Cerebellar cortex (tissue), 1 donor: ENCODE measurements at places on chromosomes 2 and 18.

DNA sequence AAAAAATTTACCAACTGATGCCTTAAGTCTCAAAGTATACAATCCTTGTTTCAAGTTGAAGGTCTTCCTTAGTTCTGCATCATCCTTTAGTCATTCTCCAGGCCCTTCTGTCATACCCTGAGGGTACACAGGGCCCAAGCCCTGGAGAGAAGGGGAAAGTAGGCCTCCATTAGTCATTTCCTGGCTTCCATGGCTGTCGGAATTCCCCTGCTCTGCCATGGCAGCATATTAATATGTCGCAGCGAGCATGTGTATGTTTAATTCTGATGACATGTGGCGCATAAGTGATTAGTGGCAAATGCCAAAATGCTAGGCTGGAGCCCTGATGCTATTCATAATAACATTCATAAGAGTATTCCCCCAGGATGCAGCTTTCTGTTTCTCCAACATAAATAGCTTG is 22.1 kb downstream of the GPR39 start:
- DNase-seq = no peak

DNA sequence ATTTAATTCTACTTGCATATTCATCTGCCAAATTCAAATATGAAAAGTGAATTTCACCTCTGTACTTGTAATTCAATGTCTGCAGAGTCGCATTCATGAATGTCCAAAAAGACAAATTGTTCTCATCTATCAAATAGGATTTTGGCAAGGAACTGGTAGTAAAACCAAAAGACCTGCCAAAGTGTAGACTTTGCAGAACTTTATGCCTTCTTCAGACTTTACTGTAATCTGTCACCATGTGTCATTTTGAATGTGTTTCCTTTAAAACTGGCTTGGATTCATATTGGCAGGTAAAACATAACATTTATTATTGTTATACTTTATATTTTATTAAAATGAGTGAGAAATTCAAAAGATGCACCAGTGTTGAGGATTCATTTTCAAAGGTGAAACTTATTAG is 701.9 kb upstream of the LINC00305 start:
- DNase-seq = no peak

GRCh38 chr2:46297546-46298271 is 502 bp downstream of the EPAS1 start:
- DNase-seq = no peak

- no peak for DNase-seq
These were observed 52.8 kb downstream of the GALNT1 start for GRCh38 chr18:35634323-35634722.

- DNase-seq = no peak
These were observed 56.2 kb upstream of the AMMECR1L start for GRCh38 chr2:127942002-127942401.

GRCh38 chr2:101205521-101206479 is 46.9 kb upstream of the CNOT11 start:
- peak; percentile 78 for DNase-seq

- no peak for DNase-seq
These were observed 45.0 kb upstream of the ODC1 start for GRCh38 chr2:10493075-10493633.

DNA sequence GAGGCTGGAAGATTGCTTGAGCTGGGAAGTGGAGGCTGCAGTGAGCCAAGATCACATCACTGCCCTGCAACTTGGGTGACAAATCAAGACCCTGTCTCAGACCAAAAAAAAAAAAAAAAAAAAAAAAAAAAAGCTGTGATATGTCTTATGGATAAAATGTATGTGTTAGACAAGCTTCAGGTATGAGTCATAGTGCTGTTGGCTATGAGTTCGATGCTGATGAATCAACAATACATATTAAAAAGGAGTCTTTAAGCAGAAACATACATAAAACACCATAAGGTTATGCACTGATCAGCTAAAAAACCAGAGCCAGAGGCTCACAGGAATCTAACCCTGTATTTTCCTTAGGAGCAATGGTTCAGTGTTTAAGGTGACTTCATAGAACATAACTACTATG is 332.3 kb downstream of the NCKAP5 start:
- no peak for DNase-seq

- no peak for DNase-seq
These were observed 44.3 kb downstream of the CALCRL start for GRCh38 chr2:187403568-187404260.

DNA sequence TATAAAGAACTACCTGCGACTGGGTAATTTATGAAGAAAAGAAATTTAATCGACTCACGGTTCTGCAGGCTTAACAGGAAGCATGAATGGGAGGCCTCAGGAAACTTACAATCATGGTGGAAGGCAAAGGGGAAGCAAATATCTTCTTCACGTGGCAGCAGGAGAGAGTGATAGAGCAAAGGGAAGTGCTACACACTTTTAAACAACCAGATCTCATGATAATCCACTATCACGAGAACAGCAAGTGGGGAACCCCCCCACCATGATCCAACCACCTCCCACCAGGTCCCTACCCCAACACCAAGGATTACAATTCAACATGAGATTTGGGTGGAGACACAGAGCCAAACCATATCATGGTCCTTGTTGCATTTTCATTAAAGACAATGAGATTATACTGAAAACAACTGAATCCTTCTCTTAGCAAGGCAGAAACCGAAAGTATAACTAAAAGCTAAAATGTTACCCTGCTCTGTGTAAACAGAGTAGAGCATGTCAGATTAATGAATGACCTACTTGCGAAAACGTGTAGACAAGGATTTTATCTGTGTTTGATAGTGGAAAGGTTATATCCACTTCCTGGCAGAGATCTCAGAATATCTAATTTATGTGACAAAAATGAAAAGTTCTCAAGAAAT is 60.1 kb upstream of the RBBP8 start:
- DNase-seq = no peak

DNA sequence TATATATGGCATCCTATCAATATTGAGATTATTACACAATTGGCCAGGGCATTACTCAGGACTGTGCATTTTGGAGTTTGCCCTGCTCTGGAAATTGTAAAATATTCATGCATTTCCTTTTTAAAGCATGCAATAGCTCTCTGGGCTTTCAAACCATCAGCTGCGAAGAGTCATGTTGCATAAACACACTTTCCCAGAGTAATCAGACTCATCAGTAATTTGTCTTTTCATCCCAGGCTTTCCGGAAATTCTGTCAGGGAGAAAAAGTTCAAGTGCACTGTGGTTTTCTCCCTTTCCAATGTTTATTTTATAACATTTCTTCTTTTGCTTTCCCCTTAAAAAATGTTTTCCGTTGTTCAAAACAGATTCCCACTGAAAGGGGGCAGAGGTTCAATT is 38.9 kb upstream of the FHL2 start:
- no peak for DNase-seq

DNA sequence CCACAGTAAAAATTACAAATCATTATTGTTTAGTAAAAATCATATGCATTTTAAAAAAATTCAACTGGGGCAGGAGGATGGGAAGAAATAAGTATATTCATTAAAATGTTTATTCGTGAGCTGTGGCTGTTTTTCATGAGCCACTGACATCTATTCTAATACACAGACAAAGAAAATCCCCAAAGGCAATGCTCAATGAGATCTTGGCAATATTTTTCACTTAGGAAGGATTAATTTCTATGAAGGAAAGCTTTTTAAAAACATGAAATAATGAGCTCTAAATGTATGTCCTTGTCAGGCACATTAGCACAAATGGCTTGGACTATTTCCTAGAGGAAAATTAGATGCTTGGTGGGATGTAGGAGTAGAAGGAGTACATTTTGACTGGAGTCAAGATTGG is 262.0 kb upstream of the MMADHC start:
- no peak for DNase-seq

- no peak for DNase-seq
These were observed 87.4 kb upstream of the PTPRM start for GRCh38 chr18:7479756-7480155.

DNA sequence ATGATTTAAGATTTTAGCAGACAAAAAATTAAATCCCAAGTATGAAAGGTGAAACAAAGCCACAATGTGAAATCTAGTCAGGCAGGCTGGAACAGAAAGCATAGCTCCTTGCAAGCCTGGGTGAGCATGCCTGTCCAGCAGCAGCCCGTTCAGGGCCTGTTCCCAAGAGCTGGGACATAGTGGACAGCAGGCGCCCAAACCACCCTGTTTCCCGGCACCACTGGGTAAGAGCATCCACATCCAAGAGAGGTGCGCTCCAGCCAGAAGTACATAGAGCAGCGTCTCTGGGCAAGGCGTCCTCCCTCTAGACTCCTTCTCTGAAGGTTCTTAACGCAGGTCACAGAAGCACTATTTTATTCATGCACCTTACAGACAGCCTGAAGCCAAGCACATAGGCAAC is 80.8 kb downstream of the DNER start:
- no peak for DNase-seq

- no peak for DNase-seq
These were observed 364.5 kb upstream of the LINC00305 start for GRCh38 chr18:64513401-64513800.

DNA sequence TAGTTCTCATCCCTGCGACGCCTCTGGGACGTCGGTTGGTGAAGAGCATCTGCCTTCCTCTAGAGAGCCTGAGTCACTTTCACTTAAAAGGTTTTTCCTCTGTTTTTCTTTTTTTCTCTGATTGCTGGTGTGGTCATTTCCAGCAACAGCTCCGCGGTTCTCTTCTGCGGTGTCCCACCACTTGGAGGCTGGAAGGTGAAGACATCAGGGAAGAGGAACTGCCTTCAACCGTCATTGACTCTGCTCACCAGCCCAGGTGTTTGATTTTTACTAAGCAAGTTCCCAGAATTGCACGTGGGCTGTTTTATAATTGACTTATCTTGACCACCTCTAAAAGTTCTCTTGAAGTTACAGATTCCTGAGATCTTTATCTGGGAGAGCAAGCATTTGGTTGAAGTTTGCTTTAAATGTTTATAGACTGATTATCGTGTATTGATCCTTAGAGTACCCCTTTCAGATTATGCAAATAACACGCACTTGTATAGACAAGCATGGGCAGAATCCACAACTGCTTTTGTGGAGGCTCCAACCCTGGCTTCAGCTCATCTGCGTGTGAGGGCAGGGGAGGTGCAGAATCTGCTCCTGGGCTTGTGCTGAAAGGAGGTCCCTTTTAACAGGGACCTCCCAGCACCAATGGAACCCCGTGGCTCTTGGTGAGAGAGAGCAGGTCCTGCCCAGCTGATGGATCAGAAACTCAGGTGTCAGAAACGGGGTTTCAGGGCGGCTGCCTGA is 3.5 kb downstream of the CTDP1 start:
- DNase-seq = no peak

GRCh38 chr18:25075331-25075730 is 276.6 kb downstream of the ZNF521 start:
- no peak for DNase-seq

DNA sequence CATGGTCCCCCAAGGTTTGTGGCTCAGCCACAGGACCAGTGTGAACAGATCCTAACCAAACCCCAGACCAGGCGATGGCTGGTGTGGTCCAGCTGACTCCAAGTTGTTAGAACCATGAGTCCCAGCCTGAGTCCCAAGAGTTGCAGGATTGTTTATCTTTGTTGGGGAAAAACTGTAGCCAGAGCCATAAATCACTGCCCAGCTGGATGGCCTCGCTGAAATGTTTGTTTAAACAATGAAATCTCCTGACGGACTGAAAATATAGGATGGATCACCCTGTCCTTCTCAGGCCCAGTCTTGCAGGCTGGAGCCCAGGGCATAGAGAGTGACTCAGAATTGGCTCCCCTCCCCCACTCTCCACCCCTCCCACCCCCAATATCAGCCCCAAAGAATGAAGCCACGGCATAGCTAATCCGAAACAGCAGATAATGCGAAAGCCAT is 36.4 kb downstream of the PKDCC start:
- no peak for DNase-seq

- DNase-seq = no peak
These were observed 58.9 kb upstream of the STK17B start for GRCh38 chr2:196230061-196230854.

GRCh38 chr2:145725876-145726275 is 1206.0 kb upstream of the ZEB2 start:
- DNase-seq = no peak

DNA sequence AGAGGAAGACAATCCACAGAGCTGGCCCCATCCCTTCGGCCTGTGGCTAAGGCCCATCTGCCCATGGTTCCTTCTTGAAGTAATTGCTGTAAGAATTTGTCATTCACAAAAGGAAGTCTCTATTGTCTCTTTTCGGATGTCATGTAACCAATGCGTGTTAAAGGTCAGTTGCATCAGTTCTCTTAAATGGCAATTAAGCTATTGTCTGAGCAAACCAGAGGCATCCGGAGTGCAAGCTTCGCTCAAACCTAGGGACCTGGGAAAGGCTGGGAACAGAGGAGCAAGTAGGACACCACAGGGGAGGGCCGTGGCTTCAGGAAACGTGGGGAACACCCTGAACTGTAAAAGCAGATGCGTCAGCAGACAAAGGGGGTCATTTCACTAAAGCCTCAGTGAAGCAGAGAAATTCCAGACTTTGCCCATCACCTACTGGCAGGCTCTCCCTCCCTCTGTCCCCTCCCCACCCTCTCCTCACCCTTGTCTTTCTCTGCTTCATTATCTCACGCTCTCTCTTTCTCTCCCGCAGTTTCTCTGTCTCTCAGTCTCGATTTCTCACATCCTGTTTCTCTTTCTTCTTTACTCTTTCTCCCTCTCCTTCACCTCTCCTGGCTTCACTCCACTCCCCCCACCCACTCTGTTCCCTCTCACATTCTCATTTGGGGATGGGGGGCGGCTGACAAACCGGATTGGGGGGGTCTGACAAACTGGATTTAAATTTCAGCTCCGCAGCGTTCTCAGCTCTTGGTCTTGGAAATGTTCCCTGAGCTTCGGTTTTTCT is 204.6 kb upstream of the TNP1 start:
- no peak for DNase-seq

GRCh38 chr2:12607971-12608370 is 108.8 kb upstream of the TRIB2 start:
- DNase-seq = no peak

GRCh38 chr2:25273985-25274535 is 67.7 kb downstream of the DNMT3A start:
- DNase-seq = no peak

DNA sequence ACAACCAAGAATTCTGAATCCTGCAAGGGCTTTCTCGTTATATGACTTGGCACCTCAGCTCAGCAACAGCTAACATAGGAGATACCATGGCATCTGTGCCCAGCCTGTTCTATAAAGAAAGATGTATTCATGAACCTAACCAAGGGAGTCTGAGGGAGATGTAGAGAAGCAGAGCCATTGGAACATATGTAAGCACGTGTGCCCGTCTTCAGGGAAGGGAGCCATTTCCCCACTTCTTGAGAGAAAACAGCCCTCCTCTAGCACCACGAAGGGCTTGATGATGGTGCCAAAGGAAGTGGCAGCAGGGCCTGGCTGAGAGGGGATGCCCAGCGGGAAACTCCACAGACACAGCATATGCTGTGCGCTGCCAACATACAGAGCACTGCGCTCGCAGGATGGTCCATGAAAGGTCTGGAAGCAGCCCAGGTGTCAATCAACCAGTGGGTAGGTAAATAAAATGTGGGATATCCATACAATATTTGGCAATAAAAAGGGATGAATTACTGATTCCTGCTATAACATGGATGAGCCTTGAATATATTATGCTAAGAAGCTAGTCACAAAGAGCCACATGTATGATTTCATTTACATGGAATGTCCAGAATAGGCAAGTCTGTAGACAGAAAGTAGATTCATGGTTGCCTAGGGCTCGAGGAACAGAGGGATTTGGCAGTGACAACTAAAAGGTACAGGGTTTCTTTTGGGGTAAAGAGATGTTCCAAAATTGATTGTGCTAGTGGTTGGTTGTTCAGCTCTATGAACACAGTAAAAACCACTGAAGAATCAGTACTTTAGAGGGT is 16.1 kb downstream of the TMEM247 start:
- DNase-seq = no peak
